ENCODE measurements at places on chromosomes 7 and 10.

GRCh38 chr10:522350-522749, 167.1 kb downstream of the DIP2C start:
- no peak for DNase-seq

DNA sequence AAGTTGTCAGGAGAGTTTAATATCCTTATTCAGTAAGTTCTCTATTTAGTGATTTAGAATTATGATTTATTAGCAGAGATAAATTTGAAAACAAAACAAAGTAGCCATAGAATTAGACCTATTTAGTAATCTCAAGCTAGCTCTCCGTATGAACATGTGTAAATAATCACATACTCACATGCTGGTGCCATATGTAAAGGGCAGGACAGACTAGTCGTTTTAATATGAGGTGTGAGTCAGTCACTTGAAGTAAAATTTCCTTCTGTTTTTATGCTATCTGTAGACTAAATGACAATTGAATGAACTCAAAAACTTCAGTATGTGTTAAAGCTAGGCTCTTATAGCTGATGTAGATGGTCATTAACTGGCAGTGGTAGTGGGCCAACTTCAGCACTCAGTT, 67.1 kb downstream of the WAC start:
- no peak for DNase-seq

DNA sequence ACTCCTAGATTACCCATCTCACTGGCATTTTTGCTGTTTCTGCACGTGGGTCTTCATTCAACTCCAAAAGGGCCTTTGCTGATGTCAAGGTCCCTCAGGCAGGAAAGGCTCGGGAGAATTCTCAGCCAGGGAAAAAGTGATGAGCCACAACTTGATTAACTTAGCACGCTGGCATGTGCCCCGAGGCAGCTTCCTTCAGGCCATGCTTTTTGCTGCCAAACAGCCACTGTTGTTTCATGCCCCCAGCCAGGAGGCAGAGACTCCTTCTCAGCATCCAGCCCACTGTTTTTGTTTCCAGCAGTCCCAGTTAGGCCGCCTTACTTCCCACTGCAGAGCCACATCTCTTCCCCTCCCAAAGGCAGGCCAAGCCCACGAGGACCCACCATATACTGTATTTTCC, 266.5 kb upstream of the YAE1 start:
- no peak for DNase-seq

- DNase-seq: no peak
Measured at GRCh38 chr7:507623-508300, 11.9 kb downstream of the PDGFA start.

GRCh38 chr10:13740461-13740860, 153.7 kb downstream of the PRPF18 start:
- DNase-seq: no peak

- no peak for DNase-seq
Measured at GRCh38 chr7:123710683-123711082, 38.1 kb downstream of the WASL start.

DNA sequence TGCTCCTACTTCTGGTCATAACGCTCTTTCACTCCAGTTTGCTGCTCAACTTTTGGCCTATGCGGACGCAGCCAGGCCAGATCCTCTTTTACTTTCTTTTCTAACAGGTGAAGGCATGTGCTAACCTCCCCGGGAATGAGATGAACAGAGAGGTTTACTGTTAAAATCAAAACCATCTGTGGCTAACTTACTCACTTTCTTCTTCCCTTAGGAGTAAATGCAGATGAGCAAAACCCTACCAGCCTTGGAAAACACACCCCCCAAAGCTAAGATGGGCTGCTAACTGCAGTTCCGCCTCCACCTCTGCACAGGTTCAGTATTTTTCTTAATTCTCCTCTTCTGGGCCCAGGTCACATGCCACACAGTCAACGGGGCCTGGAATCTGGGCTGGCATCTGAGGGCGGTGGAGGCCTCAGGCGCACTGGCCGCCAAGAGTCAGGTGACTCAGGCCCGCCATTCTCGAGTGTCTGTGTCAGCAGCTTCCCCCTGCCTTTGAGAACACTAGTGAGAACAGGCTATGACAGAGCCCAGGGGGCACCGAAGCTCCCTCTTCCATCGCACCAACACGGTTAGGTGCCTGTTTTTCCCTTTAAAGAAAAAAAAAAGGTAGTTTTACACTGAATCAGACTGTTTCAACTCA, 11.1 kb downstream of the FAM53B start:
- no peak for DNase-seq

DNA sequence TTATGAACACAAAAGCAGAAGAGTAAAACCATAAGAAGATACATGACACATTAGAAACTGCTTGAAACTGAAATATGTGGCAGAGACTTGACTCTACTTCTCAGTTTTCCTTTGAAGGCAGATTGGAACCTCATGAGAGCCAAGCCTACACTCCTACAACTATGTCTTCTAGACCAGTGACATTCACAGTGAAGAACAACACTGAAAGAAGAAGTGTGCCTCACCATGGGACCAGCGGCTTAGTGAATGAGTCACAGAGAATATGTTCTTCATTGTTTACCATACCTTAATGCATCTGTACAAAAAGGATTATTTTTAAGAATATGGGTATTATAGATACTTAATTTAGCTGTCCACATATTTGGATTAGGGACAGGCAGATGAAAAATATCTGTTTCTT, 248.3 kb downstream of the CDC14C start:
- no peak for DNase-seq

- no peak for DNase-seq
Measured at GRCh38 chr10:74406006-74406405, 255.0 kb downstream of the ADK start.

DNA sequence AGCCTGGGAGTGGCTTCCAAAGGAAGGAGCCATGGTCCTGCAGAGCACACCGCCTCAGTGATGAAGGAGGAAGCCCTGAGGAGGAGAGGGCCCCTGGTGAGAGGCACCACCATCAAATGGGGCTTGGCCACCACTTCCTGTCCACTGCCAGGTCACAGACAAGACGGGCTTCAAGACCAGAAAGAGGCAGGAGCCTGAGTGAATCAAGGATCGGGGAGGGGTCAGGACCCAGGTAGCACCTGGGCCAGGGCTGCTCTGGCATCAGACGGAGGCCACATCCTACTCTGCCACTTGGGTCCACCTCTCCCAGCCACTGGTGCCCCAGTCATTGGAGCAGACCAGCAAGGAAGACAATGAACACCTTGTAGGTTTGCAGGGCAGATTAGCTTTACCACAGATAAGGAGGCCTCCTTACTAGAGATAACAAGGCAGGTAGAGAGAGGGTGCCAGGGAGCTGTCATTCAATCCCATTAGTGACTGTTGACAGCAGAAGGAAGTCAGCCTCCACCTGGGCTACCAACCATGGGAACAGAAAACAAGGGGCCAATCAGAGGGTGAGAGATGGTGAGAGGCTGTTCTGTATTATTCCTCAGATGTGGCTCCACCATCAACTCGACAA, 143.4 kb downstream of the TNS3 start:
- DNase-seq: no peak

GRCh38 chr10:111933937-111934336, 249.6 kb downstream of the GPAM start:
- no peak for DNase-seq

DNA sequence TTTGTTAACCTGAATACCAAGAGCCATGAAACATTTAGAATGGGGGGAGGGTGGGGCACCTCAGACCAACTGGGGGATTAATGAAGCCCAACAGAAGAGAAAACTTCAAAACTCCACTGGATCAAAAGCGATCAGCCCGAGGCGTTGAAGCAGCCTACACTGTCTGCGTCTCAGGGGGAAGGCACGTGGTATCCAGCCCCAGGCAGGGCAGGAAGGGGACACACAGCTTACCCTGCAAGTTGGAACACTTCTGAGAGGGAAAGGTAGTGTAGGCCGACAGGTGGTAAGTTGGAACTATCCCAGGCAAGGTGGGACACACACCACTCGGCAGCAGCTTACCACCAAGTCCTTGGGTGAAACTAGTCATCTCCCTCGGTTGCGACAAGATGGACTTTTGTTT, 102.9 kb downstream of the TAX1BP1 start:
- DNase-seq: no peak

- DNase-seq: peak; percentile 94
Measured at GRCh38 chr7:69598081-69598486, at the start of gene AUTS2. AUTS2 (plus strand) TSS chr7:69598475; CDS start chr7:69599654, 1,179 bp downstream.

GRCh38 chr10:27998178-27998953, 513 bp downstream of the ODAD2 start:
- DNase-seq: peak; percentile 4

GRCh38 chr10:58239561-58240169, 28.0 kb downstream of the IPMK start:
- no peak for DNase-seq

DNA sequence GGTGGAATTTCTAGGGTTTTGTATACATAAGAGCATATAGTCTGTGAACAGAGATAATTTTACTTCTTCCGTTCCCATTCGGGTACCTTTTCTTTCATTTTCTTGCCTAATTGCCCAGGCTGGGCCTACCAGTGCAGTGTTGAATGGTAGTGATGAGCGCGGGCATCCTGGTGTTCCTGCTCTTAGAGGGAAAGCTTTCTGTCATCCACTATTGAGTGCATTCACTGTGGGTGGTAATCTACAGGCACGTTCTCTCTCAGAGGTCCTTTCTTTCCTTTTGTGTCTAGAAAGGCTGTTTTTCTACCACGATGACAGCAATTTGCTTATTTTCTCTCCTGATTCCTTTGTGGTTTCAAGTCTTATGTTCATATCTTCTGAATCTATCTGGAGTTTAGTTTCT, 65.0 kb downstream of the INPP5A start:
- no peak for DNase-seq

DNA sequence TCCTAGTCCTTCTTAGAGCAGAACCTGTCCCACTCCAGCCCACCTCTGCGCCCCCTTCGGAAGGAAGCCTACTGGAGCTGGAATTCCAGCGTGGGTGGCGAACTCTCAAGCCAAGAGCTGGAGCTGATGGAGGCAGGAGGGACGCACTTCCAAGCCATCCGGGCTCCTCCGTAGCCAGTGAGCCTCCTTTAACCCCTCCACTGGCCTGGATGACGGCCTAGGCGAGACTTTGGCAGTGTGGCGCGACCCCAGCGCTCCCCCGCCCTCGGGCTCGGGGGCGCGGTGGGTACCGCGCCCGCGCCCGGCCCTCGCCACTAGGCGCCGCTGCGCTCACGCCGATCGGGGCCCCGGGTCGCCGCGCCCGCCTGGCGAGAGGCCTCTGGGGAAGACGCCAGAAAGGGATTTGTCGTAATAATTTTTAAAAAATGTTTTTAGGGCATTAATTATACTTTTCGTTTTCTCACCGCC, 5.1 kb upstream of the EMX2 start:
- no peak for DNase-seq

DNA sequence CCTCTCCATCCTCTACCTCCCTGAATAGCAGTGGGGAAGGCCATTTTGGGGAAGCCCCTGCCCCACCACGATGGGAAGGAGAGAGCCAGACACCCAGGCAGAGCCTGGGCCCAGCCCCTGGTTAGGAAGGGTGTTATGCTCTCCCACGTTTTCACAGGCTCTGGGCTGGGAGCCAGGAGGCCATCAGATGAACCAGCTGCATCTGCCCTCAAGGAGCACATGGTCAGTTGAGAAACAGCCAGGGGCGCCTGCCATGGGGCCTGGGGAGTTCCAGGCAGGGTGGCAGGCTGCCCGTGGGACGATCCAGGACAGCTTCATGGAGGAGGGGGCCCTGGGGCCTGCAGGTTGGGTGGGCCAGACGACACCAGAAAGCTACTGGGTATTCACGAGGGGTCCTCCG, 47.5 kb downstream of the CAMK2B start:
- DNase-seq: no peak

- DNase-seq: no peak
Measured at GRCh38 chr10:103763374-103764202, 91.8 kb downstream of the SH3PXD2A start.

GRCh38 chr10:121661451-121661851, 63.2 kb upstream of the FGFR2 start:
- no peak for DNase-seq

DNA sequence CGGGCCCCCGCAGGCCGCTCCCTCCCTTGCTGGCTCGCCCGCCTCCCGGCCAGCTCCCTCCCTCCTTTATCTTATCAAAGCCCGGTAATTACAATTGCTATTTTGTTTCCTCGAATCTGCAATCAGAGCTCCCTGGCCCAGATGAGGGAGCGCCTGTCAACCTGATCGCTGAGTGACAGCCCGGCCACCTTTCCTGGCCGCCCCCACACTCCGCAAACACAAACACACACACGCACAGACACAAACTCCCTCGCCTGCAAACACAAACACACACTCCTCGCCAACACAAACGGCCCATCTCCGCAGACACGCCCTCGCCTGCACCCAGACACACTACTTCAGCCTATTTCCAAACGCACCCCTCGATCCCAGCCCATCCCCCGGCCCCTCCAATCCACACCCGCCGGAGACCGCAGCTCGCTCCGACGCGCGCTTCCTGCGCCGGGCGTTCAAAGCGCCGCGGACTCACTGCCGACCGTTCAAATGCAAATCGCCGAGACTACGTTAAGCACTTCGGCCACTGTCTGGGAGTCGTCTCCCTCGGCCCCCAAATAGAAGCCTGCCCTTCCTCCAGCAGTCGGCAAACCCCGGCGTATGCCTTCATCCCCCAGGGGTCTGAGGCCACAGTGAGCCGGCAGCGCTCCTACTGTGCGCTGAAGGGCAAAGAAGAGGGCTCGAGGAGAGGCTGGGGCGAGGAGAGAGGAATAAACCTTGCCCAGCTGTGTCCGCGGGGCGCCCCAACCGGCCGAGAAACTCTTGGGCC, 3.0 kb upstream of the FGF8 start:
- no peak for DNase-seq

DNA sequence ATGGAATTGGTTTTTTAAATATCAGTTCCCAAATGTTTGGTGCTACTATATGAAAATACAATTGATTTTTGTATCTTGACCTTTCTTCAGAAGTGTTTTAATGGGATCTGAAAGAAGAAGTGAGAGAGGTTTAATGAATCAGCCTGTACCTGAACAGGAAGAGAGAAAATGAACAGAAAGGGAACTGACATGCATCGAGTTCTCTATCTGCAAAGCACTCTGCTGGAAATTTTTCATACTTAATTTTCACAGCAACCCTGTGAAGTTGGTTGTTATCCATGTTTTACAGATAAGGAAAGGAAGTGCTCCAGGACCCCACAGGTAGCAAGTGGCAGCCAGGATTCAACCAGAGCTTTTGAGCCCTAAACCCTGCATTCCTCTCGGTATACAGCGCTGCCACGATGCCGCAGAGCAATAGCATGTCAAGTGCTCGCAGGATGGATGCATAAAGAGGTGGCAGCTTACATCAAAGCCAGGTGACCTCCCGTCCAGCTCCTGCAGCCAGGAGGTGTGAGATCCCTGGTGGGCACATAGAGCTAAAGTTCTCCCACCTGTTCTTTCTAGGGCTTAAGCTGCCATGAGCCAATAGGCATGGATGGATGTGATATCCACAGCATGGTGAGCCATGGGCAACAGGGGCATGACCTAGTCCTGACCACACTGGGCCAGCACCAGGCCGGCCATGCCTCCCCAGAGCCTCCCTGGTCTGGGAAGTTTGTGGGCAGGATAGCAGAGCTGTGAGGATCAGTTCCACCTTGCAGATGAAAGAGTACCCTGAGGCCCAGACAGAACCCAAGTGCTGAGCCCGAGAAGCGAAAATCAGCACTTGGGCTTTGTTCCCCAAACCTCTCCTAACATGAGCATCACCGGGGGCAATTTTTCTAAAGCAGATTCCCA, 57.2 kb downstream of the CALML3 start:
- no peak for DNase-seq

- no peak for DNase-seq
Measured at GRCh38 chr7:73977619-73978618, 50.1 kb upstream of the ELN start.
